OCI-LY7 (cell line): ENCODE measurements at places on chromosomes 7 and 10. TPM values are rescaled to one million over a fixed set of nuclear protein-coding genes. Genes with fewer than 3 reads are reported as not detected.

Gene PILRA
- 13.5 and 16.0 TPM in 2 replicates for total RNA-seq

Gene CDC14C
- not detected in 2 replicates for total RNA-seq

Gene BTBD16
- total RNA-seq, result not detected in 2 replicates

Gene PDCD4
- 116 and 131 TPM in 2 replicates for total RNA-seq

Gene SSC4D
- 0.44 TPM in 1 of 2 replicates, not detected in the other for total RNA-seq

Gene NEUROG3
- total RNA-seq, result not detected in 2 replicates

Gene SEMA4G
- 0.17 and 0.21 TPM in 2 replicates for total RNA-seq

Gene FXYD4
- total RNA-seq, result not detected in 2 replicates

Gene ZNF138
- 23.5 and 27.8 TPM in 2 replicates for total RNA-seq

Gene FAM25G
- not detected in 2 replicates for total RNA-seq

Gene SPACDR
- total RNA-seq, result 2.4 and 3.7 TPM in 2 replicates

Gene LRRD1
- 0.13 and 0.42 TPM in 2 replicates for total RNA-seq

Gene SPDYE1
- not detected in 2 replicates for total RNA-seq

Gene CALML5
- total RNA-seq, result not detected in 2 replicates

Gene FZD1
- total RNA-seq, result 1.1 and 1.3 TPM in 2 replicates

Gene WDR86
- total RNA-seq, result 0.51 and 0.65 TPM in 2 replicates

Gene CTAGE4
- total RNA-seq, result not detected in 2 replicates

Gene CFAP69
- total RNA-seq, result not detected in 2 replicates

Gene ATOH7
- total RNA-seq, result 0.21 TPM in 1 of 2 replicates, not detected in the other

Gene FAM13C
- not detected in 2 replicates for total RNA-seq

Gene DRGX
- not detected in 2 replicates for total RNA-seq

Gene SFR1
- 13.9 and 18.0 TPM in 2 replicates for total RNA-seq

Gene MRPS33
- 71.9 and 78.2 TPM in 2 replicates for total RNA-seq

Gene ZNF503
- not detected in 2 replicates for total RNA-seq

Gene NME8
- not detected in 2 replicates for total RNA-seq

Gene ABCB4
- 1.2 TPM in 2 replicates for total RNA-seq

Gene IDI2
- not detected in 2 replicates for total RNA-seq

Gene LEP
- total RNA-seq, result not detected in 2 replicates

Gene ARHGEF35
- total RNA-seq, result not detected in 2 replicates

Gene CEP41
- 35.4 and 41.1 TPM in 2 replicates for total RNA-seq

Gene ZNF425
- total RNA-seq, result 1.1 and 1.6 TPM in 2 replicates

Gene FAM25C
- total RNA-seq, result not detected in 2 replicates

Gene ANKRD1
- total RNA-seq, result not detected in 2 replicates

Gene SCIN
- total RNA-seq, result not detected in 2 replicates

Gene GBX1
- total RNA-seq, result not detected in 2 replicates

Gene CTTNBP2
- not detected in 2 replicates for total RNA-seq
